Panc1 (cell line): ENCODE measurements at places on chromosomes 1 and 21. TPM values are rescaled to one million over a fixed set of nuclear protein-coding genes. Genes with fewer than 3 reads are reported as not detected.

DNA sequence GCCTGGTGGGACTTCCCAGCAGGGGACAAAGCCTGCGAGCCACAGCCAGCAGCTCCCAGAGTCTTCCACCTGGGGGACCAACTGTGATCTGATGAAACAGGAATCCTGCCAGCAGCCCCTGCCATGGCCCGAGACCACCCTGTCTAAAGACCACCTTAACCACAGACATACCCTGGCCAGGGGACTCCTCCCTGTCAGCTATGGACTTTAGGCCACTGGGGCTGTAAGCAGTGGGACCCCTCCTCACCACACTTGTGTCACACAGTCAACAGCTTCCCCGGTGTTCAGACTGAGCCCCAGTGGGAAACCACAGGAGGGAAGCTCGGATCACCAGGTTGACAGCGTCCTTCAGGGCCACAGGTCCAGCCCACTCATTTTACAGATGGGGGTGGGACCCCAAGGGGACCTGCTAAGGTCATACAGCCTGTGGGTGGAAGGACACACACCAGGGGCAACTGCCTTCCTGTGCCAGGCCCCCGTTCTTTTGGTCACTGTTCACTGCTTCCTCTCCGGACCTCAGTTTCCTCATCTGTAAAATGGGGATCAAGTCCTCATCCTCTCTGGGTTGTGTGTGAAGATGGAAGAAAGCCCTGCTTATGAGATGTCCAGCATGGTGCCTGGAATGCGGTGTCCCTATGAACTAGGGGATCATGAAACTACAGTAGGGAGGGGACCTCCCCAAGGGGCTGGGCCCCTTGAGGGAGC is 11.4 kb downstream of the EPHA2 start:
- no peak for DNase-seq

DNA sequence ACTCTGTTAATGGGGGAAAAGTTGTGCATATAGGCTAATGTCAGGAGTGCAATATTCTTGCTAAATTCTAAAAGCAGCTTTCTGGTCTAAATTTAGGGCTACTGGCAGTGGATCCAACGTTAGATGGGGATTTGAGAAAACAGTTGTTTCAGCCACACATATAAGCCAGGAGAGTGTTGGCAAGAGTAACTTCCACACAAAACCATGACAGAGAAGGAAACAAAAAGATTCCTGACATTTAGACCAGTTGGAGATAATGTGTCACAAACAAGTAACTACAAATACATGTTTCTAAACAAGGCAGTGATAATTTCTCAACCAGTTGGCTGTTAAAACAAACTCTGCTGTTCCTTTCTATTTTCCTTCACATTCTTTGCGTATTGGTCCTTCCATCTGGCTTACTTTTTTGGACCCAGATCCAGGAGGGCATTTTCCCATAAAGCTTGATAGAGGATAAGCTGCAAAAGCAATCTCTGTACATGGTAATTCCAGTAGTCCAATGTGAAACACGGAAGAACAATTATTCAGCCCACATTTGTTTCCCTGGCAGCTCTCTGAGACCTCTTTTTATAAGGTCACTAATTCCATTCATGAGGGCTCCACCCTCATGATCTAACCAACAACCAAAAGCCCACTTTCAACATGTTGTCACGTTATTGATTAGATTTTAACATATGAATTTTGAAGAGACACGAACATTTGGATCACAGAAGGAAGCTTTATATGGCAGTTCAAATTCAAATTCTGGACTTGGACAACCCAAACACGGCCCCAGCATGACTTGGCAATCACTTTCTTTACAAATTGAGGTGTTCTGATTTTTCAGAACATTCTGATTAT is 1888.6 kb downstream of the MRPL39 start:
- no peak for DNase-seq

DNA sequence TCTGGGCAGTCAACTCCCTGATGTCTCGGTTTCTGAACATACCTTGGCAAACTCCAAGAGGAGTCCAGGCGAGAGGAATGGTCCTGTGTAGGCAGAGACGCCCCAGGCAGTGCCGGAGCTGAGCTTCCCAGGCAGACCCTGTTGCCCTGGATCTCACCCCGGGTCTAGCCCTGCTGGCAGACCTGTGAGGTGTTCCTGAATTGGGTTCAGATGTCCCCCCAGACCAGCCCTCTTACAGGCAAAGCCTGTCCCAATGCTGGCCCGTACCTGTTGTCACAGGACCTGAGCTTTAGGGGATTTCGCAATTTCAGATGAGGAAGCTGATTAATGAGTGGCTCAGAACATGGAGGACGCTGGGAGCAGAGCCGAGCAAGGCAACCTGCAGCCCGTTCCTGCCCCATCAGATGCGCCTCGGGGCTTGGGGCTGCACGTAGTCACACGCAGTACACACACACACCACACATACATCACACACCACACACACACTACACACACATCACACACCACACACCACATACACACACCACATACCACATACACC is 38.5 kb upstream of the PDE9A start:
- no peak for DNase-seq

GRCh38 chr1:192524223-192524622 is 51.4 kb upstream of the RGS1 start:
- no peak for DNase-seq

DNA sequence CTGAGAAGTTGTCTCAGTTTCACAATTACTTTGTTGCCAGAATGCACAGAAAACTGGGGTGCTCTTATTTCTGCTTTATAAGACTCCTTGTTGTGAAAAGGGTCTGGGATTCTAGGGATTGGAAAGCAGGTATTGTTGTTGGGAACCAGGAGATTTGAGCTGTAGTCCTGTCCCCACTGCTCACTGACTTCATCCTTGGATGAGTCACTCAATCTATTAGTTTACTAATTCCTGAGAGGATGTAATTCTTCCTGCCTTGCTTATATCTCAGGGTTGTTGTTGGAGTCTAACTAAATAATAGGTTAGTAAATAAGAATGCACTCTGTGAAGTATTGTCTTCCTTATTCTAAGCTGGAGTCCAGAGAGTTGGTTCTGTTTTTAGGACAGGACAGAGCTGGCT is 172.5 kb upstream of the GALNT2 start:
- DNase-seq: no peak

The RC3H1 gene
- 21.4 TPM for total RNA-seq

DNA sequence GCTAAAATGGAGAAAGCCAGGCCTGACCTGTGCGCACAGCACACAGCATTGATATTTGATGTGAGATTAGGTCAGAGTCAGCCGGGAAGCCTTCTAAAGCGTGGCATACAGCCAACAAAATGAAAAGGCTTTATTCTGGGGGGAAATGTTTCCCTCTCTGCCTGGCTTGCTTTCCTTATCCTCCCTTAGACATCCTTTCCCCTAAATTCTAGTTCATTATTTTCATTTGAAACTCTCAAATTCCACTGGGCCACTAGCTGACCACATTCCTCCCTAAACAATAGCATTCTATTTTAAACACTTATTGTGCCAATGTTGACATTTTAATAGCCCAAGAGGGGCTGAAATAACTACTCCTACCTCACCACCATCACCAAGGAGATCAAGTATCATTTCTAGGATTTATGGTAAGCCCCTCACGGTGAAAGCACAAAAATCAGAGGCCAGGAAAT is 49.4 kb downstream of the LEPR start:
- no peak for DNase-seq

GRCh38 chr1:178019622-178020021 is 49.8 kb upstream of the SEC16B start:
- DNase-seq: no peak

The ERICH3 gene
- not detected for total RNA-seq

DNA sequence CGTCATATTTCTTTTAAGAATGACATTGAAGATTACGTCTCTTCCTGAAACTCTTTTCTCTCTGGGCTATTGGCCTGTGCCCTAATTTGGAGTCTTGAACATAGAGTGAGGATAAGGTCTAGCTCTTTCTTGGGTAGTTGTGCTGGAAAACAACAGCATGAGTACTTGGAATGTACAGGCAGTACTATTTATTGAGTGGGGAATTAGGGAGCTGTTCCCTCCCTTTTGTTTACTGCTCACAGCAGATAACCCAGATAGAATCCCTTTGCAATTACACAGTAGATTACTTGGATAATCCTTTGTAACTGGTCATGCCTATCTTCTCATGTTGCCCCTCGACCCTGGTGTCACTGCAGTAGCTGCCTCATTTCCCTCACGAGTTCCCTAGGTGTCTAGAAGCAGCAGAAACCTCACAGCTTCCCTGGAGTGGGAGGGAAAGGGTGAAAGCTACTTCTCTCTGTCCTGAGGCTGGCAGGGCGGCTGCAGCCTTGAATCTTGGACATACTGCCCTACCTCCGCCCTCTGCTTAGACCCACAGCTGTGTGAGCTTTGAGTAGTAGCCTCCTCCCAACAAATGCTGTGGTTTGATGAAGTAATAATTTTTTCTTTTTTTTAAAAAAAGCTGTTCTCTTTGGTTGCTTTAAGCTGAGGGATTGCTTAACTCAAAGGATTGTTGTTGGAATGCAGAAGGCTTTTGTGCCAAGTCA is 70.6 kb downstream of the FGGY start:
- no peak for DNase-seq

- no peak for DNase-seq
These were observed 188.1 kb downstream of the ST6GALNAC3 start for GRCh38 chr1:76262601-76263000.

The GPR37L1 gene
- 0.44 TPM for total RNA-seq

- DNase-seq: no peak
These were observed 40.6 kb downstream of the STUM start for GRCh38 chr1:226589008-226589733.

- no peak for DNase-seq
These were observed 53.7 kb downstream of the KCNJ6 start for GRCh38 chr21:37862536-37862935.

GRCh38 chr1:116767782-116768382 is 13.7 kb downstream of the CD2 start:
- no peak for DNase-seq

DNA sequence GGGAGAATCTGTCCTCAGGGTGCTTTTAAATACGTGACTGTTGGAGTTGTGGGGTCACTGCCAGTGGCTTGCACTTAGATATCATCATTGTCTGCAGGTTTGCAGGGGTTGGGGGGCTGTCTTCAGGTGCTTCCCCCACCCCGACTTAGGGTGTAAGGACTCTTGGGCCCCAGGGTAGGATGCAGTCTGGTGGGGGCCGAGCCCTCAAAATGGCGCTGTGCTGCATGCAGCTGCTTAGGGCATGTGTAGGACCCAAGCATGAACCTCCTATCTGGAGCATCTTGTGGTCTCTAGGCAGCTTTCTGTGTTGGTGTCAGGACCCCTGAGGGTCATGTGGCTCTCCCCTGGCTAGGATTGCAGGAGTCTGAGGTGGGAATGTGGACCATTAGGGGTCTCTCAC is 55.6 kb upstream of the B3GALT2 start:
- no peak for DNase-seq

The PRR9 gene
- total RNA-seq: not detected

DNA sequence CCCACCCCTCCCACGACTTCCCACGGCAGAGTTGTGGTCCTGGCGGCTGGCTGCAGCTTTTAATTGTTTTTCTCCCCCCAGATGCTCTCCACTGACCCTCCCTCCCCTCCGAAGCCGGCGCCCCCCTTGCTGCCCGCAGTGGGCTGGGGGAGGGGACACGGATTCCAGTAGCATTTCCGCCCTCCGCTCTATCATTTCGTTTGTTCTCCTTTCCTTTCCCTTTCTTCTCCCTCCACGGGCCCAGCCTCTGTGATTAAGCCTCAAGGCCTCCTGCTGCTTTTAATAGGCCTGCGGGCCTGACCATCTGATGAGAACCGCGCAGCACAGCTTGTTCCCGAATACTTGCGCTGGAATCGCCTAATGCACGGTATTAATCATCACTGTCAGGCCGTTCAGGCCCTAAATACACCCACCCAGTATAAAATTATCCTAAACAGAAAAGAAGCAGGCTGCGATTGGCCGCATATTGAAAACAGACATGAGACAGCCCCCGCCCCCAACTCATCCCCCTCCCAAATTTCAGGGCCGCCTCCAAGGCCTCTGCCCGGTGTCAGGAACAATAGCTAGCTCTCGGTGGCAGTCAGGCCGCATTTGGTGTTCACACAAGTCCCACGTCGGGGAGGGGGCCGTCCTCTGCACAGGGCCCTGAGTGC is 102.0 kb upstream of the ARHGEF16 start:
- no peak for DNase-seq

DNA sequence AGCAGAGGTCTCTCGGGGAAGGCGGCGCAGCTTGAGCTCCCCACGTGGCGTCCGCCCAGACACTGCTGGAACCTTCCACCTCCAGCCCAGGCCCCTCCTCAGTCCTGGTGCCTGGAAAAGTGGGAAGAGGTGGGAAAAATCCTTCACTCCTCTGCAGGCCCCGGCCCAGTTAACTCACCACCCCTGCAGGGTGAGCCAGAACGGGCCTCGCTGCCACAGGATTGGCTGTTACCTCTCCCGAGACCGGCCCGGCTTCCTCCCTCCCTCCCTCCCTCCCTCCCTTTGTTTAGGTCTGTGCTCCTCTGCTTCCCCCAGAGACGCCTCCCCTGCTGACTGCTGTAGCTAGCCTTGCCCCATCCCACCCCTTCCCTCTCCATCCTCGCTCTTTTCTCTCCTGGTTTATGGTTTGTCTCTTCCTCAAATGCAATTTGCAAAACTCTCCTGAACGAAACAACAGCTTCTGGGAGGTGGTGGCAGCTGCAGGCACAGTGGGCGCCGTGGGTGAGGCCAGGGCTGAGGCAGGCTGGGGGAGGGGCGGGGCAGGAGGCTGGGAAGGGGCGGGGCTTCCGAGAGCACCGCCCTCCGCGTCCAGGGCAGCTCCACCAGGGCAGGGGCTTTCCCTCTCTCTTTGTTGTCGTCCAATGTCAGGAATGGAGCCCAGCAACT is 6.5 kb downstream of the CAPN9 start:
- DNase-seq: no peak

The USP48 gene
- 71.6 TPM for total RNA-seq

- no peak for DNase-seq
These were observed 215.0 kb downstream of the DAB1 start for GRCh38 chr1:57208741-57209302.

- no peak for DNase-seq
These were observed 19.6 kb downstream of the SSR2 start for GRCh38 chr1:156001021-156001661.

The C1QC gene
- 0.64 TPM for total RNA-seq
